ENCODE measurements at places on chromosomes 1 and 21.

DNA sequence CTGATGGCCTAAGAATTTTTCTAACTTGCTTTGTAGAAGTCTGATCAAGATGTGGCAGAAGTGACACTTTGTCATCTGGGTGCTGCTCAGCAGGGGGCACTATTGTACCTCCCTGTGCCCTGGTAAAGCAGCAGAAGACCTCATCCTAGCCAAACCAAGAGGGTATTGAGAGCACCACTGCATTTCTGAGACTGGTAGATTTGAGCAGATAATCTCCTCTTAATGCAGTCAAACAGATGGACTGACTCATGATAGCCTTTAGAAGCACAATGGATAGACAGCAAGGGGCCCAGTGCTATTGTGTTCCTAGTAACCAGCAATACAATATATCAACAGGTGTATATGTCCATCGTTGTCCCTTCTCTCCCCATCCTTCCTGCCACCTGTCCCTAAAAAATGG lies 5.7 kb downstream of the TPM3 start:
- DNase-seq: peak; percentile 60

GRCh38 chr1:117173691-117174090 lies 37.0 kb downstream of the VTCN1 start:
- DNase-seq: no peak

DNA sequence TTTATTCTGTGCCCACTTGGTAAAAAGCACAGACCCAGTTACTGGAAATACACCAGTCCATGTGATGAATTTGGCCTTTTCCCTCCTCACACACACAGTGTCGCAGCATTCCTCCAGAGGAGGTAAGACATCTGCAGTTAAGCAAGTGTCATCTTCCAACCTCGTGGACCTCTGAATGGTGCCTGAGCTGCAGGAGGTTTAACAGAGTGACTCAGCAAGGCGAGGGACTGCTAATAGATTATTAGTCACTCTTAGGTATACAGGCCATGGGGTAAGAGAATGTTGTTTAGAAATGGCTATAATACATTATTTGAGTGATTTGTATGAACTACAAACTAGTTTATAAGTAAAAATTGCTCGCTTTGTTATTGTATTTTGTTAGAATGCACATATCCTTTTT lies 8.6 kb upstream of the LRRC8B start:
- DNase-seq: peak; percentile 43

- no peak for DNase-seq
Observed at GRCh38 chr21:15077529-15078145, 12.8 kb upstream of the NRIP1 start.

DNA sequence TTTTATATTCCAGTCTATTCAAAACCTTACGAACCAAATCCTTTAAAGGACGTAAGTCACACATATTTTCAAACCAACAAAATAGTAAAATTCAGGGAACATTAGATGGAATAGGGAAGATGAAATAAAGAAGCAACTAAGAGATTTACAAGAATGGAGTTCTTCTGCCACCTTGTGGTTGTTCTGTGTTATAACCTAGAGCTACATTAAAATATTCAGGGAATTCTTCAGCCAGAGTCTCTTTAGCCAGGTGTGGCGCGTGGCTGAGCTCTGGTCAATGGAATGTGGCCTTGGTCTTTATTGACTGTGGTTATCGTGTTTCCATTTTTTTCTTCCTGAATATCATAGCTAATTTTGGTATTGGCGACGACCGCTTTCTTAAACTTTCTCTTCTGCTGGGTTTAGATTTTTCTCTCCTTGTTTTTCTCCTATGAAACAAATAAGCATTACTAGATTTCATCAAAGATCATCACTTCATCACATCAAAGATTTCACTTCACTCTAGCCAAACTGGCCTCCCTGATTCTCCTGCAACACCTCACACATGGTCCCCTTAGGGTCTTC lies 221.3 kb downstream of the MRPL39 start:
- DNase-seq: peak; percentile 65

- no peak for DNase-seq
Observed at GRCh38 chr1:192609110-192610079, 26.6 kb upstream of the RGS13 start.
